ENCODE measurements at places on chromosomes 16 and 17. TPM values are rescaled to one million over a fixed set of nuclear protein-coding genes. Genes with fewer than 3 reads are reported as not detected.
A peak's percentile ranks its signal among the peaks of the same experiment; 100 is the strongest.

CSH1 gene
- total RNA-seq, result not detected

TEX19 gene
- not detected for total RNA-seq

PLA2G10 gene
- total RNA-seq, result not detected

XAF1 gene
- total RNA-seq, result 24.9 TPM

DCTN5 gene
- total RNA-seq, result 46.9 TPM

NGFR gene
- total RNA-seq, result 0.11 TPM

DNA sequence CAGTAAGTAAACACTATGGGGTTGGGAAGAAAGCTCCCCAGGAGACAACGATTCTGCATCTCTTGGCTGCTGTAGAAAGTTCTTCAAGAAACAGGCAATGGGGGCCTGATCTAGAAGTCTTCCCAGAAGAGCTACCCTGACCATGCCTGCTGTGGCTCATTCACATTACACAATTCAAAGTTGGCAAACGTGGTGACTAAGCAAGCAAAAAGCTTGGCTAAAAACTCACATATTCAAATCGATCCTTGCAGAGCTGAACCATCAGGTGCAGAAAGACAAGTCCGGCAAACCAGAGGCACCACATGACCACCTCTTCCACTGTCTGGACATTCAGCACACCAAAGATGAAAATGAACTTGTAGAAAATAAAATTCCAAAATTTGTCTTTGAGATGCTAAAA, 16.1 kb downstream of the AMFR start:
- DNase-seq, result no peak

DNA sequence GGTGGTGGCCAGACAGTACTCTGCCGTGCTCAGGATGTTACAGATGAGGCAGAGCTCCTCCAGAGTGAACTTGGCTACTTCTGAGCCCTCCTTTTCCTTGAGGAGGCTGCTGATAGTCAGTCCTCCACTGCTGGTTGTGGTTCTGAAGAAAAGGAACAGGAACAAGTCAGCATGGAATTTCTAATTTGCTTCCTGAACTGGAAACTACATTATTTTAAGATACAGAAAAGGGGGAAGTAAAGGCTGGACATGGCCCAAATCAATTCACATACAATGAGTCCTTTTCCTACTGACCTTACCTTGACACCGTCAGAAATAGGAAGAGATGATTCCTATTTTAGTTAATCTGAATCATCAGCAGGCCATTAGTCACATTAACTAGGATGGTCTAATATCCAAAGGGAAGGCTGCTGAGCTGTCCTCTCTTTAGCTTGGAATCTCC, 154.2 kb downstream of the VPS53 start:
- no peak for DNase-seq

DNA sequence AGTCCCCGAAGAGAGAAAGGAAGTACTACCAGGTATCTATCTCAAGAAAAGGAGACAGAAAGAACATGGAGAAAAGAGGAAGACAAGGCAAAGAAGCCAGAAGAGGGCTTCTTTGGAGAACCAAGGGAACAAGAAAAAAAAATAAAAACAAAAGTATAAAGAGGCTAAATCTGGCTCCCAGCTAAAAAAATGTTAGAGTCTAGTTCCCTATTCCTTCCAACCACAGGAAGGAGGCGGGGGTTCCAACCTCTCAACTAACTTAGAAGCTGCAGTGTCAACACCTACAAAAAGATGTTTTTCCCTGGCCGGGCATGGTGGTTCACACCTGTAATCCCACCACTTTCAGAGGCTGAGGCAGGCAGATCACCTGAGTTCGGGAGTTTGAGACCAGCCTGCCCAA, 13.4 kb downstream of the UTP6 start:
- DNase-seq, result peak; percentile 25

GRCh38 chr16:22054847-22055590, 37.3 kb upstream of the VWA3A start:
- DNase-seq, result no peak

DNA sequence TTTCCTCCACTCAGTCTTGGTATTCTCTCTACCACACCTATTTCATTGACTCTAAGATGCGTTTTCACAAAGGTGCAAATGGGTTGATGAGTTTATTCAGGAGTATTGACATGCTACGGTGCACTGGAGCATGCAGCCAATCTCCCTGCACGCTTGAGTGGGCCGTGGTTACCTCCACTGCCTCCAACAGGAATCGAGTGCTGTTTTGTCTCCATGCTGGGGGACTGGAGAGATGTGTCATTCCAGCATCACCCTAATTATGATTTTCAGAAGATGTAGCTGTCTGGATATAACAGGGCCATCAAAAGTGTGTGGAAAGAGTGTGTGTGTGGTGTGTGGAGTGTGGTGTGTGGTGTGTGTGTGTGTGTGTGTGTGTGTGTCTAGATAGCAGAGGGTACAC, 351.6 kb upstream of the ZFHX3 start:
- no peak for DNase-seq

DNA sequence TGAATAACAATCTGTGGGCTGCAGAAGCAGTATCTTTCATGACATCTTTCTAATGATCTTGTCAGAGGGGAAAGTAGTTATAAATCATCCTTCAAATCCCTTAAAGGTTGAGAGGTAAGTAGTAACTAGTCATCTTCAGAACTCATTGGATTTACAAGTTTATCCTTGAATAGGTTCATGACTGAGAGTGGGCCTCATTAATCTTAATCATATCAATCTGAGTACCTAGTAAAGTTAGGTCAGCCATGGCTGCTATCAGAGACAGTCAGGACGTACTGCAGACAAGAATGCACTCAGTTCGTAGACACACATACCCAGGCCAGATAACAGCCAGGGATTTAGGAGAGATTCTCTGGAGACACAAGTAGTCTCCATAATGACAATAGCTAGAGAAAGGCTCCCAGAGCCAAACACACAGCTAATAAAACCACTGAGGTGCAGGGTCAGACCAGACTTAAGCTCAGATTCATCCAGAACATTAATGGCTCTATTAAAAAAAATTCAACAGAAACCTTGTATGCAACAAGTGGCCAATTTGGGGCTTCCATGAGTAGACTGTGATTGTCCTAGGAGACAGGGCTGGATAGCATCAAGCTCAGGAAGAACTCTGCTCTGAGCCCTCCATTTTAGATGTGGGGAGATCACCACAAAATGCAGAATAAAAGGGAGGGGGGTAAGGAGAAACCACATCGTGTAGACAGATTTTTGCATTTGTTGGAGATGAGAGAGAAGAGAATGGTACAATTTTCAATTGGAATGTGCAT, 65.8 kb downstream of the TBX4 start:
- no peak for DNase-seq
